ENCODE measurements at places on chromosomes 6 and 20.

GRCh38 chr20:22998476-22998875, 36.6 kb upstream of the SSTR4 start:
- no peak overlapping the region for H3K4me3 ChIP-seq
- H3K27me3 ChIP-seq, result peaks cover 2% of the 10 kb centered on the region
- peaks cover 3% of the 10 kb centered on the region for H3K4me1 ChIP-seq
- H3K27ac ChIP-seq, result no peak overlapping the region

DNA sequence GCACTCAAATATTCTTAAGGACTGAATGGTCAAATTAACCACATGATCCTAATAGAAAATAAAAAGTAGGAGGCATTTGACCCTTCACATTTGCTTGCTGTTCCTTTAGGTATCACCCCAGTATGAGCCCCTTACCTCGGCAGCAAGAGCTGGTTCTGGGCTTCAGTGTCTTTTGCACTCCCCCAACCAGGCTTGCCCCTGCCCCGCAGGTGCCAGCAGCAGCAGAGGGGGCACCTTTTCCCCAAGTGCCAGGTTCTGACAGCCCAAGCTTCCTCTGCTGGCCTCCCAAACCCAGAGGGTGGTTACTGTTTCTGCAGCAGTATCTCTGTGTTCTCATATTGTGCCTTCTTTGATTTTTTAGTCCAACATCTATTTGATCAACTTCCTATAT, 23.2 kb downstream of the UBE2V1 start:
- peaks cover 8% of the 10 kb centered on the region for H3K36me3 ChIP-seq
- no peak overlapping the region for H3K27ac ChIP-seq
- no peak overlapping the region for H3K4me3 ChIP-seq
- DNase-seq, result no peak

DNA sequence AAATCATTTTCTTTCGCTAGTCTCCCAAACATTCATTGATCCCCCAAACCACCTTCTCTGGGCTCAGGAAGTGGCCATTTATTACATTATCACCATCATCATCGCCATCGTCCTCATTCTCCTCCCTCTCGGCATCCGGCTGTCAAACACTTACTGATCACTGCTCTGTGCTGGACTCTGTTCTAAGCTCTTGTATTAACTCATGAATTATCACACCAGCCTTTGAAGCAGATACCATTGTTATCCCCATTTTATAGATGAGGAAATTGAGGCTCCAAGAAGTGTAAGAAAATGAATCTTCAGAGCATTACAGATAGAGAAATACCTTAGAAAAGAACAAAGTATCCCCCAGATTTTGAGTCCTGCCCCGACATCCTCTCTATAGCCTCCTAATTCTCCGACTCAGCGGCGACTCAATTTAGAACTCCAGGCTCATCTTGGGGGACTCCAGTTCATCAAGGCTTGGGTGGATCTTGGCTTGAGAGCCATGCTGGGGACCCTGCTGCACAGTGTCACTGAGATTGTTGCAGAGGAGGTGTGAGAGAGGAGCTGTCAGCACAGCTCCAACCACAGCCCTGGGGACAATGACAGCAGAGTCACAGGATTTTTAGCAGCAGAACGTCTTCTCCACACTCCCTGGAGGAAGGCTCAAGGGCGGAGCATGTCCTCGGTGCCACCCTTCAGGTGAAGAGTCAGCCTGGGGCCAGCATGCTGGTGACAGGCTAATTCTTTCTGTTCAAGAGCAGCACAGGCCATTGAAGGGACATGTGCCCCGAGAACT, 6.6 kb upstream of the EEF1E1 start:
- no peaks in the 10 kb centered on the region for H3K4me1 ChIP-seq
- H3K4me3 ChIP-seq, result no peak overlapping the region
- no peaks in the 10 kb centered on the region for H3K36me3 ChIP-seq
- no peak for DNase-seq
- no peak overlapping the region for H3K27ac ChIP-seq

DNA sequence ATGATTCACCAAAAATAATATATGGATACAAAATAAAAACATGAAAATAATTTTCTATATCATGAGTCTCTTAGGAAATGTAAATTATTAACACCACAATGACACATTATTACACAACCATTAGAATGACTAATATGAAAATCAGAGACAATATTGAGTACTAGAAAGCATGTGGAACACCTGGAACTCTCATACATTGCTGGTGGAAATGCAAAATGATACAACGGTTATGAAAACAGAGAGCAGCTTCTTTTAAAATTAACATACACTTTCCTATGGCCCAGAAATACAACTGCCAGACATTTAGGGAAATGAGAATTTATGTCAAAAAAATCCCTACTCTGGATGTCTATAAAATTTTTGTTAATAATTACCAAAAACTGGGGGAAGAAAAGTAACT, 853.3 kb upstream of the MAN1A1 start:
- no peak for DNase-seq
- H3K4me1 ChIP-seq, result peaks cover 10% of the 10 kb centered on the region
- no peaks in the 10 kb centered on the region for H3K36me3 ChIP-seq

DNA sequence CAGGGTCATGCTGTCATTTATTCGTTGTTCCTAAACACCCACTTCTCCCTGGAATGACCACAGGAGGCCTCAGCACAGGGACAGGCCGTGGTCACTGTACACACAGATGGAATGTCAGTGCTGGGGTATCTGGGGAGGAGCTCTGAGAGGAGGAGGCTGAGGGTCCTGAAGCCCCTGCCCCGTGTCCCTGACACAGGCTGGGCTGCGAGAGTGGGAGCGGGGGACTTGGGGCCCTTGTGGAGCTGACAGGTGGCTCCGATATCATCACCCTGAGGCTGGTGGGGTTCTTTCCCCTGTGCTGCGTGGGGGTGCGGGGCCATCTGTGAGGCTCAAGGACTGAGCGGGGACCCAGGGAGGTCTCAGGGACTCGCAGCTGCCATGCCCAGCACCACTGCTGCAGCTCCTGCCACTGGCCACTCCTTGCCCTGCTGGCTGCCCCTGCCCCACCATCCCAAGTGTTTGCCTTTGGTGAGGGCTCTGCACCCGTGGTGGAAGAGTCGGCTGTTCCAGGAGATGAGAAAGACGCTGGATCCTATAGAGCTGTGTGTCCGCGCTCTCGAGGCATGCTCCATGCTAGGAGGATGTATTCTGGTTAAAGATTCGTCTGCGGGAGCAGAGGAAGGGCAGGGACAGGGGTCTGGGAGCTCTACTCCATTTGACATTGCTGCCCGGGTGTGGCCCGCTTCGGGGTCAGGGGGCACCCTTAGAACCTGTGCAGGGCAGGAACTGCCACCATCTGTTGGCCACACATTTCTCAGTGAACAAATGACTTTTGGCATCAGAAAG, 18.9 kb downstream of the NPEPL1 start:
- peaks cover 6% of the 10 kb centered on the region for H3K4me1 ChIP-seq
- H3K27ac ChIP-seq, result no peak overlapping the region
- DNase-seq, result peak; percentile 2
- no peaks in the 10 kb centered on the region for H3K36me3 ChIP-seq
- no peak overlapping the region for H3K4me3 ChIP-seq

Data from endothelial cell (in vitro differentiated cells).